ENCODE measurements at places on chromosomes 3 and 15.

DNA sequence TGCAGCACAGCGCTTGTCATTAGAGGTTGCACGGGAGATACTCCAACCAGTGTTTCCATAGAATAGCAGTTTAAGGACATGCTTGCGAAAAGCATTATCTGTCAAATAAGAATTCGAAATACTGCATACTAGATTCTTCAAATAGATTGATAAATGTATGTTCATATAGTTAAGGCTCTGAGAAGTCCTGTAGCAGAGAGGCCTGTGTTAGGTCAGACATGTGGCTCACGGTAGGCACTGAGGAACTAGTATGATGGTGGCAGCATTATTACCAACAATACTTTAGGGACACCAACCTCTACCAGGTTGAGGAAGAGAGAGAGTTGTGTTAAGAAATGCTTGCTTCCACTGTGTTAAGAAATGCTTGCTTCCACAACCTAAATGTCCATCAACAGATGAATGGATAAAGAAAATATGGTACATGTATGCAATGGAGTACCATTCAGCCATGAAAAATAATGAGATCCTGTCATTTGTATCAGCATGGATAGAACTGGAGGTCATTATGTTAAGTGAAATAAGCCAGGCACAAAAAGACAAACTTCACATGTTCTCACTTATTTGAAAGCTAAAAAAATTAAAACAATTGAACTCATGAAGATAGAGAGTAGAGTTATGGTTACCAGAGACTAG, 14.9 kb downstream of the MTMR14 start:
- DNase-seq, result no peak

GRCh38 chr3:37730825-37731224, 130.9 kb upstream of the CTDSPL start:
- no peak for DNase-seq

DNA sequence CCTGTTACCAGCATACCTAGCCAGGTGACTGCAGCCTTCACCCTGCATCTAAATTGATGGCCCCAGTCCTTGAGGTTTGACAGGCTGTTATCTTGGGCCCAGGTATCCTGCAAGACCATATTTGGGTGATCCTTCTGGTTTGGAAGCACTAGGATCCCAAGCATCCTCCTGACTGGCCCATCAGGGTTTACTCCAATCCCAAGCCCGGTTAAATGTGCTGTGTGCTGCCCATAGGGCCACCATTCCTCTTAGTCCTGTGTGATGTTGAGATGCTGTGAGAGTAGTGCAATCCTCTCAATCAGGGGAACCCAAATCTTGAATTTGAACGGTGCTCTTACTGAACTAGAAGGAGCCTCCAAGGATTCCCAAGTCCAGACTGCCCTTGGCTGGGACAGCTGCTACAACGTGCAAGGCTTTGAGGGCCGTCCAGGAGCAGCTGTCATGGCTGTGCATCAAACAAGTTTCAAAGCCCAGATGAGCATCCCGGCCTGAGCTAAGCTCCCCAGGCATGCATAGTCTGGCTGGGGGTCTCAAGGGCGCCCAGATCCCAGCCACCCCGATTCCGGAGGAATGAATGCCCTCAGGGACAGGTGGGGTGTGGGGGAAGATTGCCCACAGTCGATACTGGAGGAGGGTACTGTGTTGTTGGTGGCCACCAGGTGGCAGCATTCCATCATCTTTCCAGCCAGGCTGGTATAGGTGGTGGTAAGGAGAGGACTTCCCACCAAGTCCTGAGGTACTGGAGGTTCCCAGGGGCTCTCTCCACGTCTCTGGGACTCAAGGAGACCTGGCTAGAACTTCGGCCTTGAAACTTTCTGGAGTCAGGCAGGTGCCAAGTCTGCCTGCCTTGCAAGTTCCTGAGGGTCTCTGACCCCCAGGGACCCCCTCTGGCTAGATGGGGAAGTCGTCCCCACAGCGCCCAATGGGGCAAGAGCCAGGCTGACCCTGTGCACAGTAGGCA, 32.6 kb downstream of the RBM5 start:
- peak; percentile 36 for DNase-seq

- no peak for DNase-seq
These were observed 320.5 kb upstream of the UMPS start for GRCh38 chr3:124409650-124410275.

GRCh38 chr3:12797892-12798558, 1.5 kb downstream of the CAND2 start:
- DNase-seq, result no peak

GRCh38 chr15:81400640-81401236, 26.7 kb upstream of the TMC3 start:
- no peak for DNase-seq

DNA sequence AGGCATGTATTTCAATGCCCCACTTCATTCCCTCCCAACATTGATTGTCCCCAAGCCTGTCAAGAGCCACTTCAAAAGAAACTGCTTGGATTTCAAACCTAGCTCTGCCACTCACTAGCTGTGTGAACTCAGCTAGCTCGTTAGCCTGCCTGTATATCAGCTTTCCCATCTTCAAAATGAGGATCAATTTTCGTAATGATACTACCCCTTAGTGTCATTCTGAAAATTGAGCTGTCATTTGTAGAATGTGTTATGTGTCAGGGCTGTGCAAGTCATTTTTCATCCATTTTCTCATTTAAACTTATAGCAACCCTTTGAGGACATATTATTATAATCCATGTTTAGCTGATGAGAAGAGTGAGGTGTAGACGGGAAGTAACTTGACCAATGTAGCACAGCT, 88.6 kb downstream of the TRIM42 start:
- no peak for DNase-seq

DNA sequence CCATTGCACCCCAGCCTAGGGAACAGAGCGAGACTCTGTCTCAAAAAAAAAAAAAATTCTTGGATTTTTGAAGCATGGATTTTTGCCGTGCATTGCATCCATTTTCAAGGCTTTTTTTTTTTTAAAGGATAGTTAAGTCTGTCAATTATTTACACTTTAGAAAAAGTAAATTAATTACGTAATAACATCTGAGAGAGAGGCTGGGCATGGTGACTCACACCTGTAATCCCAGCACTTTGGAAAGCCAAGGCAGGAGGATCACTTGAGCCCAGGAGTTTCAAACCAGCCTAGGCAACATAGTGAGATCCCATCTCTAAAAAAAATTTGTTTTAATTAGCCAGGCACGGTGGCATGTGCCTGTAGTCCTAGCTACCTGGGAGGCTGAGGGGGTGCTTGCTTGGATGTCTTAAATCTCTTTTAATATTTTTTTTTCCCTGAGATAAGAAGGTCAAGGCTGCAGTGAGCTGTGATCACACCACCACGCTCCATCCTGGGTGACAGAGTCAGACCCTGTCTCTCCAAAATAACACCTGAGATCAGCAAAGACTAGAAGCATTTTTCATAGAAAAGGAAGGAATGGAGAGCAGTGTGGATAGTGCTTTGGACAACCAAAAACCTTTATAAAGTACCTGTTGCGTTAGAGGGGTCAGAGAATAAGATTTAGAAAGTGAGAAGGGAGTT, 6.8 kb upstream of the SENP7 start:
- no peak for DNase-seq

- DNase-seq, result no peak
These were observed 25.6 kb downstream of the TPM1 start for GRCh38 chr15:63067976-63068743.

DNA sequence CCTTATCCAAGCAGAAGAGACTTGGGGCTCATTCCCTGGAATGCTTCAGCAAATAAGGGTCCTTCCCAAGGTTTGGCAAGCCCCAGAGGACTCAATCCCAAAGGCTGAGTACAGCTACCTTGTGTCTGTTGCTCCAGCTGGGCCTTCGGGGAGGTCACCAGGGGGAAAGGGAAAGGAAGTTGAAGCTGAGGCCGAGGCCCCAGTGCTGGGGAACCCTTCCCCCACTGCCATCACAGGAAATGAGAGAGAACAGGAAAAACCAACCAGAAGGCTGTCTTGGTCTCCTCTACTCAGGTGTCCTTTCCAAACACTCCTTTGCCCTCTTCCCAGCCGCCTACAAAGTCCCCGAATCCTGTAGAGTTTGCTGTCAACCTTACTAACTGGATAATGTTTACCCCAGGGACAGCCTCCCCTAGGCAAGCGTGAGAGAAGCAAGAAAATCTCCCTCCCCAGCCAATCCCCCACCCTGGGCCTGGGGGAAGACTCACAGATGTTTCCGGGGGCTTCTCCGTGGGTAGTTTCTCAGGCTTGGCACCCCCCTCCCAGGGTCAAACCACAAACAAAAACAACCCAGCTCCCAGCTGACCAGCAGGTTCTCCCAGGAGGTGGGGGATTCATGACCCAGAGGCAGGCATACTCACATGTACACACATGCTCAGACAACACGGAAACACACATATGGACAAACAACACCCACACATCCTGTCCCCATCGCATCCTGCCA, 5.5 kb downstream of the CSRNP1 start:
- DNase-seq, result no peak

- DNase-seq, result no peak
These were observed 55.0 kb downstream of the CFAP20DC start for GRCh38 chr3:58994746-58995330.

- no peak for DNase-seq
These were observed 49.3 kb downstream of the ADAMTS7 start for GRCh38 chr15:78761891-78762385.

DNA sequence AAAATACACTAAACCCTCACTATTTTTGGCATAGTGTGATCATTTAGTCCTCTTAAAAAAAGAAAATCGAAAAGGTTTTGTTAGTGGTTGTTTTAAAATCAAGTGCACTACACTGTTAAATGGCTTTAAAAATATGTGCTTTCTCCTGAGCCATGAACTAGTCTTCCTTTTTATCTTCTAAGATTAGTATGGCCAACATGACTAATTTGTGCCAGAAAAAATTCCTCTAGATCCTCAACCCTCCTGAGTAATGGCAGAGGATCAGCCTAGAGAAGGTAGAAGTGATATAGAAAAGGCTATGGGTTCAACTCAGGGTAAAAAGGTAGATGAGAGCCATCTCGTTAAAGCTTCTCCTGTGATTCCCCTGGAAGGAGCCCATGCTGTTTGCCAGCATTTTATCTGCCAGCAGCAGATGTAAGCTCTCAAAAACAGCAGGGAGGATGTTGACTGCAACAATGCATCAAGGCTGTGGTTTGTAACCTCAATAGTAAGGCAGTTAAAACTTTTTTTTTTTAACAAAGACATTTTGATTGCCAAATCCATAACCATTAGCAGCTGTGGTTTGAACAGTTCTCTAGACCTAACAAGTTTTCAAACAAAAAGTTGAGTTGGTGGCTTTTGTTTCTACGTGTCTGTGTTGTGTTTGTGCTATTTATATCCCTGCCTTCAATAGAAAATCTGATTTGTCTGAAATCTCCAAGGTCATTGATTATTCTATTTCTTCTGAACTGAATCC, 30.2 kb upstream of the ZNF609 start:
- no peak for DNase-seq

DNA sequence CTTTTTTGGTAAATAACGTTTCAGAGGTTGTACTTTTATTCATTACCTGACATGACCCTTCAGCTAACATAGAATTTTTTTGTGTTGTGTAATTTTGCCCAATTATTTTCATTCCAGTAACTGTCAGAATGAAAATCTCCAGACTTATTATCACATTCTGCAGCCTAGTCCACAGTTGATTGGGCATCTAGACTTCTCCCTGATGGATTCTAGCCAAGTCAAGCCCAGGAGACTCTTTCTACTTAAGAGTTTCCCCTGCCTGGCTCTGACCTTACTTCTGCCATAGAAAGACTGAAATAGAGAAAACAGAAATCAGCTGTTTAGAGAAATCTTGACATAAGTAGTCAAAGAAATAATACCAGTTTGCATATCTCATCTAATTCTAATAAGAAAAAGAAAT, 82.9 kb upstream of the CDAN1 start:
- DNase-seq, result no peak

DNA sequence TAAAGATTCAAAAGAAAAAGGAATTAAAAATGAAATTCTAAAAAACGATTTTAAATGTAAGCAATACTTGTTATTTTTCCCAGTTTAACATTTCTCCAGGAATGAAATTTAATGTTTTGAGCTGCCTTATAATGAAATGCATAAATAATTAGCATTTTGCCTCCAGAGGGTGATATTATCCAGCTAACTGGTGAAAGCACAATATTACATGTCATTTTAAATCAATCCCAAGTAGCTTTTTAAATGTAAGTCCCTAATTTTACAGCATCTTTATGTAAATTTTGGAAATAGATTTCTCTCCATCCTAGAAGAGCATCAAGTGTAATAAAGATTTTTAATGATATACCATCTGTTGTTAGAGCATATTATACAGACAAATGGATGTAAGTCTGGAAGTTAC, 139.1 kb upstream of the P2RY1 start:
- no peak for DNase-seq

DNA sequence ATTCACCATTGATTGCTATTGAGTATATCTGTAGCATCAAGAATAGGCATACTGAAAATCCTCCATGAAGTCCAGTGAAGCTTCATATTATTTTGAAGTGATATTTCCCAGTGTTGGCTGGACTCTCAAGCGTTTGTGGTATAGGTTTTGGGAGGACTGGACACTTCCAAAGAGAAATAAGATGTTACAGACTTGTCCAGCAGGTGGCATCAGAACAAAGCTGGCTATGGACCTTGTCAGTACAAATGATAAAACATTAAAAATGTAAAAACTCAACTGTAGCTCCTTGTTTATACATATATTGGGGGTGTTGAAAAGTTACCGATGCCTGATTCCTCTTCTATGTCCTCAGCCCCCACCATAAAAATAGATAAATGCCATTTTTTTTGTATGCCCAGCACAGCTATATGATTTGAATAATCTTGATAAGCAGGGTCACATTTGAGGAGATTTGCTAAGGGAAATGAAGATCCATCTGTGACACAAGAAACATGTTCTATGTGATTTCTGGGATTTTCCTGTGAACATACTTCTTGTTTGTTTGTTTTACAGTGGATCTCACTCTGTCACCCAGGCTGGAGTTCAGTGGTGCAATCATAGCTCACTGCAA, 54.5 kb upstream of the GOLGA6B start:
- no peak for DNase-seq

- no peak for DNase-seq
These were observed 27.9 kb upstream of the SCN10A start for GRCh38 chr3:38843898-38844297.

- no peak for DNase-seq
These were observed 198.9 kb upstream of the LPP start for GRCh38 chr3:187954873-187955586.

GRCh38 chr15:71333839-71334238, 218.6 kb downstream of the THSD4 start:
- DNase-seq, result no peak

DNA sequence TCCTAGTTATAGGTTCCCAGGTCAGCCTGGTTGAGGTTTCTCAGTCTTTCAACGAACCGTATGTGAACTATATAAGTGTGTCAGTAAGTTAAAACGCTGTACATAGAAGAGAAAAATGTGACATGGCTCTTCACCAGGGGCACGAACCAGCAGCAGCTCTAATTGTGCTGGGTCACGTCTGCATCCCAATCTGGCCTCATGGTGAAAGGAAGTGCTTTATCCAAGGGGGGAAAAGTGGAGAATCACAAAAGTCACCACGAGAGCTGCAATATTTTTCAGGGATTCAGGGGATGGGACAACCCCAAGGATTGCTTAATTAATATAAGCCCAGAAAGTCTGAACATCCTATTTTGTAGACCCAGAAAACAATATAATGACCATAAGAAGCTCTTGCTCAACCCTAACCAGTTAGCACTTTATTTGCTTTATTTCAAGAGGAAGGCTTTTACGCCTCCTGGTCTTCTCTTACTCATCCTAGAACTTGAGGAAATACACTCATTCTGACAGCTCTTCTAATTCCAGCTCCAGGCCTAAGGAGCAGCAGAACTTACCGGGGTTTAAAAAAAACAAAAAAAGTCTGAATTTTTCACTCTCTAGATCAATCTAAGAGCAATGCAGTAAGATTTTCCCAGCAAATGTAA, 16.5 kb downstream of the ANXA2 start:
- DNase-seq, result no peak

GRCh38 chr3:196169836-196170240, 41.4 kb downstream of the ZDHHC19 start:
- no peak for DNase-seq

Data from amygdala (tissue), 56 donors.